ENCODE measurements at places on chromosomes 7 and 10.

DNA sequence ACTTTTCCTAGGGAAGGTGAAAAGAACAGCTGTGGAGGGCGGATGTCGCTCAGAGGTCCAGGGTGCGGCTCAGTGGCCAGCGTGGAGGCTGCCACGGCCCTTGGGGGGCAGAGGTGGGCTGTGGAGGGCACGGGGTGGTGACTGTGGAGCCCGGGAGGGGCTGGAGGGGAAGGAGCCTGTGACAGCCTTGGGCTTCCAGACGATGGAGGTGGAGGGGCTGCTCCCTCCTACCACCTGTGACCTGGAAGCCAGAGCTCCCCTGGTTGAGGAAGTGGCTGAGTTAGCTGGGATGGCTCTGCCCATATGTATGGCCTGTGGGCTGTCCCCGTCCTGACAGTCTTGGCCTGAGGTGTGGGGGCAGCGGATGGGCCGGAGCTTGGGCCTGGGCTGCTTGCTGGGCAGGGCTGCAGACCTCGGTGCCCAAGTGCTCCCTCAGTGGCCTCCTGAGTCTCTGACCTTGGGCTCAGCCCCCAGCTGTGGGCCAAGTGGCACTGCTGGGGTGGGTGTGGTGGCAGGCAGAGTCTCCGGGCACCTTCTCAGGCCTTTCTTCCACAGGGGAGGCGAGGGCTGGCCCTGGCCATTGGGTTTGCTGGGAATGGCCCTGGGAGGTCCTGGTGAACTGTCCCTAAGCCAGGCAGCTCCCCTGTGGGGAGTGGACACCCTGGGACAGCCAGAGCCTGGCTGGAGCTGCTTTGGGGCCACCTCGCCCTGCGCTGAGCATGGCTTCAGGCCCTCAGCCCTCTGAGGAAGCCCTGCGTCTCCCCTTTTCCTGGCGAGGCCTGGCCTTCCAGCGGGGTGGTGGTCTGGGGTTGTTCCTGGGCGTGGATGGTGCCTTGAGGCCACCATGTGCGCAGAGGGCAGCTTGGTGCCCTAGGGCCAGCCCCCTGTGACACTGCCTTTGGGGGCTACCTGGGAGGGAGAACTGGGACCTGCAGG lies 3.9 kb downstream of the BRI3 start:
- no peak for DNase-seq

GRCh38 chr10:107924458-107924857 lies 760.0 kb upstream of the SORCS1 start:
- no peak for DNase-seq

- DNase-seq = peak; percentile 30
Observed at GRCh38 chr7:91431601-91432000, 167.4 kb downstream of the FZD1 start.

DNA sequence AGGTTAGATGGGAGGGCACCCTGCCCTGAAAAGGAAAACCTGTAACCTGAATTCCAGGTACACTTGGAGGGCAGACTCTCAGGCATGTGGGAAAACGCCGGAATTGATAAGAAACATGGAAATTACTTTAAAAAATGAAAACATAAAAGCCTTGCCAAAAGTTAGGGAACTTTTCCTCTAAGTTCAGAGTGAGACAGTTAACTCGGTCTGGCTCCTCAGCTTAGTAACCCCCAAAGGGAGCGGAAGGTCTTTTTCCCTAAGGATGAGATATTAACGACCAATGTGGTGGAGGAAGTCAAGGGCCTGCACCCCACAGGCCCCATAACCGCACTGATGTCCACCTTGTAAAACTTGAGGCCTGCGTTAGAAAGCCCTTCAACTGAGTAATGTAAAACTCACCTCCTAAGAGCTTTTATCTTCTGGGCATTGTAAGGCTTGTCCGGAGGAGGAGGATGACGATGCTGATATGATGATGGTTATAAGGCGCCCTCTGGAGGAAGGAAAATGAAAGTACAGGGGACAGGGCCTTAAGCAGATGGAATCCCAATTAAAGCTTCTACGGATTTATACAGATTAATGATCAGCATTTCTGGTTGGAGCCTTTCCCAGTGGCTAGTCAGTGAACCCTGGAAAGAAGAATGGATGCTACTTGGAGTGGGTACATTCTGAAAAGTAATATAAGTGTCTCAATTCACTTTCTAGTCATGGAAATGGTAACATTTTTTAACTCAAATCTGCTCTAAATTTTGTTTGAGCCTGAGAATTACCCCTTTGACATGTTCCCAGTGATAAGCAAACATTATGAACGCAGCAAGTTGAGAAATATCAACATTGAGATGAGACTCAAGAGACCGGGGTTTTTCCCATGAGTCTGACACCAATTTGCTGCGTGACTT lies 694 bp downstream of the COL1A2 start:
- DNase-seq = peak; percentile 87

DNA sequence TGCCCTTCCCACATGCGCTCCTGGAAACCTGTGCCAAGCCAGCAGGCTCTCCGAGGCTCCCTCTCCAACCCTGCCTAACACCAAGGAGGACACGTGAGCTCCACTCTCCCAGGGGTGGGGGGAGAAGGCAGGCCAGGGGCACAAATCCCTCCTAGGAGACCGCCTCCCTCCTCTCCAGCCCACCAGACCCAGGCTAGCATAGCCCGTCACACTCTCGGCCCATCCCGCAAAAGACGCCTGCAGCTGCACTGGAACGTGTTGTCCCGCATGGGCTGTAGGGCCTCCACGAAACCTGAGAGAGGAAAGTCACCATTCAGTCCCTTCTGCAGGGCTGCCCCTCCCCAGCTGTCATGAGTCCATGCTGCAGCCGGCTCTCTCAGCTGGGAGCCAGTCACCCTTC lies 126.3 kb downstream of the MAD1L1 start:
- no peak for DNase-seq

- DNase-seq = no peak
Observed at GRCh38 chr7:14303536-14303935, 314.1 kb upstream of the ETV1 start.

- DNase-seq = no peak
Observed at GRCh38 chr10:73768881-73769280, 13.0 kb upstream of the CHCHD1 start.

- no peak for DNase-seq
Observed at GRCh38 chr7:157678501-157678900, 341.7 kb downstream of the DNAJB6 start.

DNA sequence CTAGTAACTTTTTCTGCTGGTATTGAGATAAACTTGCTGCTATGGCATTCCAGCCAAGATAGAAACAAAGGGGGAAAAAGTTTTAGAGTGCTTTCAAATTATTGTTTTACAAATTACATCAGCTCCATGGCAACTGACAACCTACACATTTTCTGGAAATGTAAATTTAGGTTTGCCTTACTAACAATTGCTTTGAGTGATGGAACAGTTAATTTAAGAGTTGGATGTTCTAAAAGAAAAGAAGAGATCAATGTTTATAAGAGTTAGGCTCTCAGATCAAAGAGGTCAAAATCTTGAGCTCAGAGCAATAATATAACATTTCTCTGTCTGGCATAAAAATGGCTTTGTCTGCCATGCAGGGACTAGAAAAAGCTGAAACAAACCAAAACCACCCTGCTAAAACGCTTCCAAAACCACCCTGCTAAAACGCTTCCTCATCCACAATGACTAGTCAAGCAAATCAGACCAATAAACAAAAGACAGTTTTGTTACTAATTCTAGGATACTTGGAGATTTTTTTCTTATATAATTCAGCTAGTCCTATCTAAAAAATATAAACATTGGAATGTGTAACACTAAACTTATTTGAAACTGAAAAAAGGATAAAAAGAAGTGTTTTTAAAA lies 32.3 kb downstream of the ORC5 start:
- DNase-seq = no peak

DNA sequence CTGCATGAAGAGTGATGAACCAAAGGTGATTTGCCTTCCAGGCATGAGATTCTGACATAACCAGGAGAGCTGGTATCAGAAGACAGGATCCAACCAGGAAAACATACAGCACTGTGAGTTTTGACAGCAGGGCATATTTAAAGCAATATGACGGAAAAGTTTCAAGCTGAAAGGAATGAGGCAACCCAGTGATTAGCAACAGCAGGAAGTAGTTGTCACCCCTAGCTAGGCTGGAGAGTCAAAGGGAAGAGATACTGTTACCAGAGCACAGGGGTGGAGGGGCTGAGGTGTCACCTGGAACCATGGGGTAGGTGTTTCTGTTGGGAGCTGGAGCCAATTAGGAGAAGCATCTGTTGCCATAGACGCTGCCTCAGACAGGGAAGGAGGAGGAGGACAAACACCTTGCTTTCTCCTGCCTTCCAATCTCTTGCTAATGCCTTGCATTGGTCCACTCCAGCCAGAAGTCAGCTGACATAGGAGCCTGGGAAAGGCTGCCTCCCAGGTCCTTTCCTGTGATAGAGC lies 125.4 kb upstream of the SORCS3 start:
- DNase-seq = no peak

DNA sequence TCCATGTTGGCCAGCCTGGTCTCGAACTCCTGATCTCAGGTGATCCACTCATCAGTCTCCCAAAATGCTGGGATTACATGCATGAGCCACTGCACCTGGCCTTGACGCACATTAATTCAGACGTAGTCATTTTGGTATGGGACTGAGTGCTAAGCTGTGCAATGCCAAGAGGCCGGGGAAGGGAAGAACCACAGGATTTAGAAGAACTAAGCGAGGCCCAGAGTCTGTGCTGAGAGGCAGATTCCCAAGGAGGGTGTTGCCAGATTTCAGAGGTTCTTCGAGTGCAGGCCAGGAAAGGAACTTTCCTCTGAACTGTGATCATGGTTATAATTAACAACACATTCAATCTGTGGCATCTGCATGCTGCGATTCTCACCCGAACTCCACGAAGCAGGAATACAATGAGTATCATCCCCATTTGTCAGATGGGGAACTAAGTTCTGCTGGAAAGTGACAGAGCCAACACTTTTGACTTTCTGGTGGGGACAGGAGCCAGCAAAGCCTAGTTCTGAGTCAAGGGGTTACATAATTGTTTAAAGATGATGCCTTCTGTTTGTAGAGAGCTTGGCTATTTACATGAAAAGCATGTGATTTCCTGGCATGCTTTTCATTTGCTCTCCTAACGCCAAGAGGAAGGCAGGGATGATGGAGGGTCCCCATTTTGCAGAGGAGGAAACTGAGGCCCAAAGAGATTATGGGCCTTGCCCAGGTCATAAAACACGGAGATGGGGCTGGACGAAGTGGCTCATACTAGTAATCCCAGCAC lies 6.2 kb upstream of the ZAN start:
- DNase-seq = peak; percentile 91

- DNase-seq = no peak
Observed at GRCh38 chr7:31093282-31093681, 41.2 kb downstream of the ADCYAP1R1 start.

- peak; percentile 74 for DNase-seq
Observed at GRCh38 chr10:58334817-58335305, at the start of gene UBE2D1. Gene UBE2D1 (plus strand): TSS chr10:58335006. CDS start chr10:58335202, 196 bp downstream.

DNA sequence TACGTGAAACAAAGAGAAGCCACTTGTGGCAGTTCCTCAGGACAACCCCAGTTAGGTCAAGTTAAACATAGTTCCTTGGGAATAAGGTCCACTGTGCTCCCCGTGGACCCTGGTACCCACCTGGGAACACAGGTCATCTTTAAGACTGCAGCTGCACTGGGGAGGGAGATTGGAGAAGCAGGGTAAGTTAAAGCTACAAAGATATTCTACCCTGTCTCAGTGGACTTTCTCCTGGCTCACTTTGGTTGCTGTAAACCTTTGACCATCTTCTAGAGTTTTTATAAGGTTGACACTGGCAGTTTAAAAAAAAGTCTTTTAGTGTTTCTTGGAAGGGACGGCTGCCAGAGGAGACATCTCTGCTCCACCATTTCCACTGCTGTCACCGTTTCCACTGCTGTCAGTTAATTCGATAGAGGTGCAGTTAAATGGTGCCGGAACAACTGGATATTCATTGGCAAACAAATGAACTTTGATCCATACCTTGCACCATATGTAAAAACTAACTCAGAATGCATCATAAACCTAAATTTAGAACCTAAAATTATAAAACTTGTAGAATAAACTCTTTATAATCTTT lies 42.5 kb downstream of the LMTK2 start:
- no peak for DNase-seq

DNA sequence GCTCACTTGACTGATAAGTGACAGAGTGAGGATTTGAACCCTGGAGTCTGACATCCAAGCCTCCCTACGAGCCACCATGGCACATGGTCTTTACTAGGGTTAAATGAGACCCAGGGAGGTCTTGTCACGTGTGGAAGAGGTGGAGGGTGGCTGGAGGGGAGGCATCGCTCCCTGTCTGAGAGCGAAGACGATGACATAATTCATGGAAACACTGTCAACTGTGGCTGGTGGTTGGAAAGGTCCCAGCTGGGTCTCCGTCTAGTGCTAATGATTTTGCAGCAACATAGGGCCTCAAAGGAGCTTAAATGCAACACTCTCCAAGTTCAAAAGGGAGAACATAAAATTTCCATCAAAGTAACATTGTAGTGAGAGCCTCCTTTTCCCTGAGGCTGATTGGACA lies 99.9 kb upstream of the BAIAP2L1 start:
- DNase-seq = no peak

DNA sequence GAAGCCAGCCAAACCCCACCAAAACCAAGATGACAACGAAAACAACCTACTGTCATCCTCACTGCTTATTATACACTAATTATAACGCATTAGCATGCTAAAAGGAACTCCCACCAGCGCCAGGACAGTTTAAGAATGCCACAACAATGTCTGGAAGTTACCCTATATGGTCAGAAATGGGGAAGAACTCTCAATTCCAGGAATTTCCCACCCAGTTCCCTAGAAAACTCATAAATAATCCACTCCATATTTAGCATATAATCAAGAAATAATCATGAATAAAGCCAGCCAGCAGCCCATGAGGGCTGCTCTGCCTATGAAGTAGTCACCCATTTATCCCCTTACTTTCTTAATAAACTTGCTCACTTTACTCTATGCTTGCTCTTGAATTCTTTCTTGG lies 20.8 kb downstream of the MICU1 start:
- peak; percentile 63 for DNase-seq

GRCh38 chr7:5528071-5528814 lies 104.6 kb upstream of the TNRC18 start:
- DNase-seq = peak; percentile 36
